ENCODE measurements at places on chromosomes 1 and 21. TPM values are rescaled to one million over a fixed set of nuclear protein-coding genes. Genes with fewer than 3 reads are reported as not detected.
A peak's percentile ranks its signal among the peaks of the same experiment; 100 is the strongest.

DNA sequence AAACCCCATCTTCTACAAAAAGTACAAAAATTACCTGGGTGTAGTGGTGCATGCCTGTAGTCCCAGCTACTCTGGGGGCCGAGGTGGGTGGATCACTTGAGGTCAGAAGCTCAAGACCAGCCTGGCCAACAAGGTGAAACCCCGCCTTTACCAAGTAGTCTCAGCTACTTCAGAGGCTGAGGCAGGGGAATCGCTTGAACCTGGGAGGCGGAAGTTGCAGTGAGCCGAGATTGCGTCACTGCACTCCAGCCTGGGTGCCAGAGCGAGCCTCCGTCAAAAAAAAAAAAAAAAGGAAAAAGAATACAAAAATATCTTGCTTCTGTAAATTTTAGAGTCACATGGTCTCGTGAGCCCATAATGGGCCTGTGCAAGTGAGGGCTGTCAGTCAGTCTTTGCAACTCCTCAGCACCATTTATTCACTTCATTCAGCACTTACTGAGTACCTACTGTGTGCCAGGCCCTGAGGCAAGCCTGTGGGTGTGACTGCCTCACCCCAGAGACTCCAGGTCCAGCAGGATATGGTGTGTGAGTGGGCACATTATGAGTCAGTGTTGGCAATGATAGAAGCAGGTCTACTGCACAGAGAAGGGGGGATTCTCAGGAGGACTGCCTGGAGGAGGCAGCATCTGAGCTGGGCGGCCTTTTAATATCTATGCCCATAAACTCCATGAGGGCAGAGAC lies 46.8 kb upstream of the TARDBP start:
- peaks cover 15% of the 10 kb centered on the region for H3K27me3 ChIP-seq
- H3K4me3 ChIP-seq: no peak overlapping the region
- peaks cover 25% of the 10 kb centered on the region for H3K4me1 ChIP-seq
- peak overlapping the region; percentile 26 for H3K27ac ChIP-seq

- DNase-seq: no peak
- no peak overlapping the region for H3K4me3 ChIP-seq
- no peaks in the 10 kb centered on the region for H3K4me1 ChIP-seq
- no peaks in the 10 kb centered on the region for H3K36me3 ChIP-seq
- no peak overlapping the region for H3K27ac ChIP-seq
Measured at GRCh38 chr1:5856246-5856815, 135.9 kb downstream of the NPHP4 start.

- peak overlapping the region; percentile 97 for H3K4me3 ChIP-seq
- peaks cover 7% of the 10 kb centered on the region for H3K36me3 ChIP-seq
- H3K27me3 ChIP-seq: no peaks in the 10 kb centered on the region
- no peak for DNase-seq
- H3K4me1 ChIP-seq: peaks cover 6% of the 10 kb centered on the region
- H3K27ac ChIP-seq: peak overlapping the region; percentile 99
Measured at GRCh38 chr1:185157599-185158412, 839 bp downstream of the SWT1 start.

CLCA4 gene
- 0.05 TPM for total RNA-seq

GRCh38 chr1:170675865-170676264 lies 11.9 kb downstream of the PRRX1 start:
- H3K36me3 ChIP-seq: no peaks in the 10 kb centered on the region
- no peaks in the 10 kb centered on the region for H3K4me1 ChIP-seq
- no peak overlapping the region for H3K4me3 ChIP-seq
- no peak for DNase-seq

- DNase-seq: no peak
- H3K27ac ChIP-seq: no peak overlapping the region
- H3K4me1 ChIP-seq: no peaks in the 10 kb centered on the region
- H3K4me3 ChIP-seq: no peak overlapping the region
Measured at GRCh38 chr1:59552007-59552406, 255.1 kb downstream of the FGGY start.

DNA sequence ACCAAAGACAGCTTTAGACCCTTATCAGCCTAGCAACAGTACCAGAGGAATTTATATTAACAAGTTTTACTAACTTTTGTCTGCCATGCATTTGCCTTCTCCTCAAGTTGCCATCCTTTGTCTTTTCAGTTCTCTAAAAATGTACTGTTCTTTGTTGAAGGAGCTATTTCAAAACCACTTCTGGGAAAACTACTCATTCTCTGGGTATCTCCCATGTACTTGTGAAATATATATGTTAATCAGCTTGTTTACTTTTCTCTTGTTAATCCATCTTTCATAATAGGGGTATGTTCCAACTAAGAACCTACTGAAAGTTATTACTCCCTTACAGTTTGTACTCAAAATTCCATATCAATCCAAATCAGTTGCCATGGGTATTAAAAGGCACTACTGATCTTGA lies 16.3 kb downstream of the DPYD start:
- no peaks in the 10 kb centered on the region for H3K36me3 ChIP-seq
- no peaks in the 10 kb centered on the region for H3K4me1 ChIP-seq
- DNase-seq: no peak

DNA sequence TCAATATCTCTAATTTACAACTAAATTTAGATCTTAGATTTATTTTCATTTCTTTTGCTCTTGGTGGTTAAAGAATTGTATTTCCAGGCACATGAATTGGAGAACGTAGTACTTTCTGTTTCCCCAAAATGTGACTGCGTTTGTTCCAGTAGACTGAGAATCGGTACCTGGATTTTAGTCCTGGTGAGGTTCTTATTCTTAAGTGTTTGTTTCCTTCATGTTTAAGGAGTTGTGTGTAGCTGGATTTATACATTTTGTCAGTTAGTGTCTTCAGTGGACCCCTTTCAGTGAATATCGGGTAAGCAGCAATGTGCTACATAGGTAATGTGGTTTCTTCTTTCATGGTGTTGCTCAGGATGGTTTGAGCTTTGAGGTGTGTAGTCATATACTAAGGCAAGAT lies 6.8 kb downstream of the MIER1 start:
- no peaks in the 10 kb centered on the region for H3K36me3 ChIP-seq
- H3K4me1 ChIP-seq: peaks cover 5% of the 10 kb centered on the region
- no peaks in the 10 kb centered on the region for H3K27me3 ChIP-seq
- peak overlapping the region; percentile 52 for H3K27ac ChIP-seq
- H3K4me3 ChIP-seq: peak overlapping the region; percentile 81

DNA sequence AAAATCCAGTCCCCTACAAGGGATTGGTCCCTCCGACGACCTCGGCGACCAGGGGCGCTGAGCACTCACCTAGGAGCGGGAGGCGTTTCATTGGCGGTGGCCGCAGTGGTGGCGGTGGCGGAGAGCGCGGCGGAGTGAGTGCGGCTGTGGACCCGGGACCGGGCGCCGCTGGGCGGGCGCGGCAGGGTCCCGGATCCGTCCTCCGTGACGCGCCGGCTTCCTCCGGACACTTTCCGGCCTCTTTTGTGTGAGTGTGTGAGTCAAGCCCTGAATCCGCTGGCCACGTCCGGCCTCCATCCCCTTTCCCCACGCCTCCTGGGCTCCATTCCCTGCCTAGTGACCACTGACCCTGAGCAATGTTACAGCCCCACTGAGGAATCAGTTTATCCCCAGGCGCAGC lies at the start of gene ADGRL4:
Gene ADGRL4 (minus strand): TSS at position 167 of the 400 bp plus-strand sequence. CDS start 76 bp downstream, at position 91.
- H3K36me3 ChIP-seq: no peaks in the 10 kb centered on the region
- DNase-seq: no peak
- no peak within 1 kb of the TSS for H3K27ac ChIP-seq
- peaks cover 11% of the 10 kb centered on the region for H3K27me3 ChIP-seq

SLC44A5 gene
- total RNA-seq: 0.05 TPM

RNU1-4 gene
- 17,380 TPM for total RNA-seq

OR2T35 gene
- not detected for total RNA-seq

DNA sequence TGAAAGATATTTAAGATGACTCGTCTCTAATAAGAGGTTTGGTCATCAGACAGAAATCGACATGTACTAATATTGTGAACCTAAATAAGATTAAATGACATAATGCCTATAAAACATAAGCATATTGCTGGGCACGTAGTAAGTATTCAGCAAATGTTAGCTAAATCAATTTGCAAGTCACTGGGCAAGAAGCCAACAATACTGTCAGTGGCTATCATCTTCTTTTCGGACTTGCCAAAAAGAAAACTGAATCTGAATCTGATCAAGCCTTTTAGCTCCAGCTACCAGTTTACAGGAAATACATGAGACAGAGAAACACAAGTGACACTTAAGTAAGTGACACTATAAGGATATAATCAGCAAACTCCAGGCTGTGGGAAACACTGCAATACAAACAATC lies 46.0 kb downstream of the RPL5 start:
- peak overlapping the region; percentile 48 for H3K27ac ChIP-seq
- H3K4me3 ChIP-seq: no peak overlapping the region
- DNase-seq: no peak
- peaks cover 22% of the 10 kb centered on the region for H3K4me1 ChIP-seq
- no peaks in the 10 kb centered on the region for H3K27me3 ChIP-seq

DNA sequence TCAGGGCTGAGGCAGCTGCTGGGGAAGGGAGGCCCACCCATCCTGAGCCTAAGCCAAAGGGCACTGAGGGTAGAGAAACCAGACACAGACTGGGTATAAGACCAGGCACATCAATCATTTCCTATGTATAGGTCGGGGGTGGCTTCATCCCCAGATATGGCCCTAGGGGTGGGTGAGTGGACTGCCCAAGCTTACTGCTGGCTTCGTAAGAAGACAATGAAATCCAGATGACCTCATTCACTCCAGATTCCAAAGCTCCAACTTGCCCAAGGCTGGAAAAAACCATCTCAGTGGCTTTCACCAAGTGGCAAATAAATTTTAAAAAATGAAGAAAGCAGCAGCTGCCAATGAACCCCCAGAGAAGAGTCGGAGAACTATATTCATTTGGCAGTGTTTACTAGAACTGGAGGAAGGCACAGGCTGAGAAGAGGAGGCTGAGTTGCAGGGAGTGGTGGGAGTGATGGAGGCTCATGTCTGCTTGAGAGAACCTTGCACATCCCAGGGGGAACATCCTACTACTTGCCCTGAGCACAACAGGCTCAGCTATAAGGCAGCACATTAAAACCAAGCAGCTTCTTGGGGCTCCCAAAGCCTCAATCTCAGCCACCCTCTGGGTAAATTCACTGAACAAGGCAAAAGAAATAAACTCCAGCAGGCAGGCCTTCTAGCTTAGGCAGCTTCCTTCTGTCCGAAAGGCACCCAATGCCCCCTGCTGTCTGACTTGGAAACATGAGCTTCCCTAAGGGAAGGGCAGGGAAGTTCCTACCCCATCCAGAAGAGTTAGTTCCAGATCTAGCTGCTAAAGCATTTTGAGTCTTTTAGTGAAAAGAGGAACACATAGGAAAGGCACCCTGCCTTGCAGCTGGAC lies 14.1 kb downstream of the PEA15 start:
- H3K4me1 ChIP-seq: no peaks in the 10 kb centered on the region
- no peak for DNase-seq
- no peaks in the 10 kb centered on the region for H3K27me3 ChIP-seq
- peaks cover 94% of the 10 kb centered on the region for H3K36me3 ChIP-seq

DNA sequence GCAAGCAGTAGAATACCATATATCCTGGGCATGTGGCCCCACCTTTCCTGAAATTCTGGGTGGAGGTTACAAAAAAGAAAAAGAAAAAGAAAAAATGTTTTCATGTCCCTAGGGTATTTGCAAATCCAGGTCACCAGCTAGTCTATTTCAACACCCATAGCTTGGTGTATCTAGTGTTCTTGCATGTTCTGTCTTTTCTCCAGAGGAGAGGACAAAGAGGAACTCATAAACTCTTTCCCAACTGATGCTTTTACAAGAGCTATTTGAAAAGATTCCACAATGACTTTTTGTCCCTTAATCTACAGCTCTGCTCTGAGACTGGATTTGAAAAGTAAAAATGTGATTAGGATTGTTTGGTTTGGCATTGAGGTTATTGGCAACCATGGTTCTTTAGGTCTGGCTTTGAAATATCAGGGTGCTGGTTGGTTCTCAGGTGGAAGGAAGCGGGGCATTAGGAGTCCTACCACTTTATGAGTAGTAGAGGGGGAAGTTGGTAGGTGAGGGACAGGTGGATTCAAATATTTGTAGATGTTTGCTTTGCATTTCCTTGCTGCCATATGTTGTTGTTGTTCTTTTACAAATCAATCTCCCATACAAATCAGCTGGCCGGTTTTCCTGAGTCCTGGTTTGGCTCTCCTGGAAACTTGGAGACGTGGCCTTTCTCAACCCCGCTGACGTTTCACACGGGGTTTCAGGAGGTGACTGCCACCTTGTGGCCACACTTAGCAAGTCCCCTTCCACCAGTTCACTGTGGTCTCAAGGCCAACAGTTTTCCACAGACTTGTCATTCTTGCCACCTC lies 126.7 kb upstream of the KIAA0040 start:
- no peak overlapping the region for H3K4me3 ChIP-seq
- DNase-seq: peak; percentile 60

RGS5 gene
- 9.2 TPM for total RNA-seq

GRCh38 chr21:40564318-40564717 lies 282.6 kb downstream of the DSCAM start:
- no peaks in the 10 kb centered on the region for H3K27me3 ChIP-seq
- no peak overlapping the region for H3K4me3 ChIP-seq
- no peak overlapping the region for H3K27ac ChIP-seq
- no peak for DNase-seq

DNA sequence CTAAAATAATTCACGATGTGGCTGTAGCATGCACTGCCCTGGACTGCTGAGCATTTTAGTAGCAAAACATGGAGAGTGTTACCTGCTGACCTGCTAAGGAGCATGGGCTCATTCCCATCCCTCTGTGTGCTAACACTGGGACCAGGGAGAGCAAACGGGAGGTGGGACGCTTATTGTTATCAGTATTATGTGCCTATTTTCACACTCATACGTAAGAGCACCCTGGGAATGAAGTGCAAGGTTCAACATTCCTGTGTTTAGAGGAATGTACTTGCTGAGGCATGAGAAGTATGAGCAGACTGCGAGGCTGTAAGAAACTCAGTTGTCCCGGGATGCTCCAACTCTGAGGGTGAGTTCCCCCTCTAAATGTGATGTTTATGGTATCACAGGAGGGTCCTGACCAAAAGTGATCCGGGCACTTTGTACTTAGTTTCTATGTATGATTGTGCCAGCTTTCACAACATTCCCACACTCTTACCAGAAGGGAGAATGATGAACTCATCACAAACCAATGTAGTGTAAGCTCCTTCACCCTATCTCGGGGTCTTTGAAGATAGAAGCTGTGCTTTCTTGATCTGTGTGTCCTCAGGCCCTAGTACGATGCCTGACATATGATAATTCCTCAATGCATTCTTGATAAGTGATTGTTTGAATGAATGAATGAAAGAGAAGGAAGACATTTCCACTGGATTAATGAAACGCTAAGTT lies 164.8 kb downstream of the KCNJ6 start:
- no peak overlapping the region for H3K4me3 ChIP-seq
- H3K27me3 ChIP-seq: no peaks in the 10 kb centered on the region
- no peak for DNase-seq
- H3K36me3 ChIP-seq: no peaks in the 10 kb centered on the region
- no peaks in the 10 kb centered on the region for H3K4me1 ChIP-seq

MANEAL gene
- 1.5 TPM for total RNA-seq

SLAMF1 gene
- 46.6 TPM for total RNA-seq

DNA sequence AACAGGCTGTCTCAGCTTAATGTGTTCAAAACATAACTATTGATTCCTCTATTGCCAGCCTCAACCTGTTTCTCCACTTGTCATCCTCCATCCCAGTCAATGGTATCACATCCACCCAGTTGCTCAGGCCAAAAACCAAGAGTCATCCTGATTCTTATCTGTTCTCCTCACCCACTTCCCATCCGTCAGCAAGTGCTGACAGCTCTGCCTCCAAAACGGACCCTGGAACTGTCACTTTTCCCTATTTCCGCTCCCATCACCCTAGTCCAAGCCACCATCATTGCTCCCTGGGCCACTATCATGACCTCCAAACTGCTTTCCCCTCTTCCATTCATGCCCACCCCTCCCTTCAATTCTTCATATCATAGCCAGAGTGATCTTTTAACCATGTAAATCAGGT lies 36.2 kb upstream of the IFFO2 start:
- H3K4me1 ChIP-seq: no peaks in the 10 kb centered on the region
- H3K27ac ChIP-seq: no peak overlapping the region
- H3K27me3 ChIP-seq: no peaks in the 10 kb centered on the region

JAM2 gene
- total RNA-seq: 1.9 TPM

All from thymus (tissue), 14 donors.